ENCODE measurements at places on chromosomes 1 and 21.
A peak's percentile ranks its signal among the peaks of the same experiment; 100 is the strongest.

GRCh38 chr1:22517956-22518355, 45.3 kb upstream of the EPHA8 start:
- no peak for DNase-seq

- no peak for DNase-seq
Observed at GRCh38 chr1:44108241-44108640, 10.4 kb upstream of the KLF17 start.

- no peak for DNase-seq
Observed at GRCh38 chr1:222416001-222416791, 131.7 kb downstream of the HHIPL2 start.

- DNase-seq = peak; percentile 90
Observed at GRCh38 chr1:23562137-23562876, 3.0 kb upstream of the ID3 start.
